Esophagus squamous epithelium (tissue), 5 donors: ENCODE measurements at places on chromosomes 3 and 15.

- DNase-seq, result no peak
Observed at GRCh38 chr15:65285291-65286068, 1.2 kb downstream of the PARP16 start.

- DNase-seq, result no peak
Observed at GRCh38 chr3:15979495-15979894, 181.7 kb upstream of the ANKRD28 start.

- DNase-seq, result no peak
Observed at GRCh38 chr3:52886049-52886730, 11.2 kb downstream of the STIMATE start.

DNA sequence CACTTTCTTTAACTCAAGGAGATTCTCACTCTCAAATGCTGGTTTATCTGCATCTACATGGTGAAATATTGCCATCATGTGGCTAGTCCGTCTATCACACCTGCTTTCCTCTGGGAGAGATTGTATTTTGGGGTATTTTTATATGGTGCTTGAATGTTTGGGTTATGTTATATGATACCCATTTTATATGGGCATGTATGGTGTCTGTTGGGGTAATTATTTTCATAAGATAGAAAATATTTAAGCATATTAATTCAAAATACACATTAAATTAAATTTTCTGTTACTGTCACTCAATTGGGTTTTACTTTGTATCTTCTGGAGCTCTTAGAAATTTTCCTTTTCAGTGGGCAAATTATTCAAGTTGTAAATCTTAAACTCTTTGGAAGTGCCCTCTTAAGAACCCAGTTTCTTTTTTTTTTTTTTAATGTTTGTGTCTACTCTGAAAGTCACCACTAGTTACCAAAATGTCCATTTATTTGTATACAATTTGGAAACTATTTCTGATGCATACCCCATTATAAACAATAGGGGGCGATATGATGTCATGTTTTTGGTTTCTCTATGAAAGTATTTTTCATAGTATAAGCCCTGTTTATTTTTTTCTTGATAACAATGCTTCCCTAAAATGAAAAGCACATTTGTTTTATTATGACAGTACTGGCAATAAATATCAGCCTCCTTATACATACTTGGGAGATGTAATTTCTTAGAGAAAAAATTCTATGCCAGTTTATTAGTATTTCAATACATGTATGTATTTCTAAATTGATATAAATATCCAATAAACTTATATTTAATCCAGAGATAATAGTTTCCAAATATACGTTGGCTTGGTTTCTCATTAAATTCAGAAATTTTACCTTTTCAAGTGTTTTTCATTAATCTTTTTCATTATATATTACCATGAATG lies 36.1 kb upstream of the PLSCR5 start:
- DNase-seq, result no peak

- no peak for DNase-seq
Observed at GRCh38 chr3:45272828-45273470, 46.9 kb upstream of the TMEM158 start.

GRCh38 chr3:181622365-181622764 lies 89.4 kb upstream of the SOX2 start:
- DNase-seq, result no peak

DNA sequence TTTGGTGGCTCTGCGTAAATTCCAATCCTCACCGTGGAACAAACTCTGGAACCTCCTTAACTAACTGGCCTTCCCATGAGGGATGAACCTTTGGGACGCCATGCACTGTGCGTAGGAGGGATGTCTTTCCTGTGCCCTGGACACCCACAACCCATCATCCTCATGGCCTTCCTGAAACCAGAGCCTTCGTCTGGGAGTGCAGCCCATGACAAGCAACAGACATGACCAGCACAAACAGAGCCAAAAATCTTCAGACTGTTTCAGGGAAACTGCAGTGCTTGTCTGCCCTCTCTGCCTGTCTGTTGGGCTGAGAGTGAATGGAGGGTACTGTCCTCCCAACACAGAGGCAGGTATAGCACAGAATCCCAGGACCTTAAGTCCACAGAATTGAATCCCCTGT lies 61.1 kb upstream of the BOC start:
- DNase-seq, result no peak

GRCh38 chr15:75043509-75044257 lies 20.3 kb downstream of the PPCDC start:
- DNase-seq, result peak; percentile 59

DNA sequence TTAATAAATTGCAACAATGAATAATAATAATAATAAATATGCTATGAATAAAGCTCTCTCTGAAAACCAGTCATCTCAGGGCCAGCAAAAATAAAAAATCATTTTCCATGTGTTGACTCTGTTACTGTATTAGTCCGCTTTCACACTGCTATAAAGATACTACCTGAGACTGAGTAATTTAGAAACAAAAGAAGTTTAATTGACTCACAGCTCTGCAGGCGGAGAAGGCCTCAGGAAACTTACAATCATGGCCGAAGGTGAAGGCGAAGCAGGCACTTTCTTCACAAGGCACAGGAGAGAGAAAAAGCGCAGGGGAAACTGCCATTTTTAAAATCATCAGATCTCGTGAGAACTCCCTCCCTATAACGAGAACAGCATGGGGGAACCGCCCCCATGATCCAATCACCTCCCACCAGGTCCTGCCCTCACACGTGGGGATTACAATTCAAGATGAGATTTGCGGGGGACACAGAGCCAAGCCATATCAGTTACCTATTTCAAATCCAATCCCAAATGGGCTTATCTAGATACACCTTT lies 224.1 kb downstream of the IGSF11 start:
- no peak for DNase-seq

GRCh38 chr3:113533534-113533892 lies 1.2 kb downstream of the SIDT1 start:
- DNase-seq, result no peak

DNA sequence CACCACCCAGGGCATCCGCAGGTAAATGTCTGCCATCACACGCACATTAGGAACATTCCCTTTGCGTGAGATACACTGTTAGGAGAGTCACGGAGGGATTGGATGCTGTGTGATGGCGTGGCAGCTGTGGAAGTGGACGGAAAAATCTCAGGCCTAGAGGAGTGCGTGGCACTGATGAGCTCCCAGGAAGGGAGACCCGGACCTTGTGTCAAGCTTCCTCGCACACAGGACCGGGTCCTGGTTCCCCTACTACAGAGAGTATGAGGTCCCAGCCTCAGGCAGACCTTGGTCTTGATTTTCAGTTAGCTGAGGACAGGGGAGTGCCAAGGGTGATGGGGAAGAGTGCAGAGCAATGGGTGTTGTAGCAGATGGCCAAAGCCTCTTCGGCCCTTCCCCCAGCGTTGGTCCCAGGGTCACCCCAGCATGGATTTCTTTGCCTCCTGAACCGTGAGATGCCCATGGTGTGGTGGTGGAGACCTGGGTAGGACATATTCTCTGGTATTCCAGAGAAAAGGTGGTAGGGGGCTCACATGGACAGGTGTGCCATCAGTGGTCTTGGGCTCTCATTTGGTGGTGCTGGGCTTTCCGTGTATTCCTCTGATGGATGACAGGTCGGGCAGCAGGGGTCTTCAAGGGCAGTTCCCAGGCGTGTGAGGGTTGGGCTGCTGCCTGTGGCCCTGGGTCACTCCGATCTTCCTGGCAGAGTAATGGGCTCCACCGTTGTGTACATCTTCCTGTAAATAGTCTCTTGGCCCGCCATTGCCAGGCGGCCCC lies 105.1 kb downstream of the SNRPN start:
- DNase-seq, result no peak

DNA sequence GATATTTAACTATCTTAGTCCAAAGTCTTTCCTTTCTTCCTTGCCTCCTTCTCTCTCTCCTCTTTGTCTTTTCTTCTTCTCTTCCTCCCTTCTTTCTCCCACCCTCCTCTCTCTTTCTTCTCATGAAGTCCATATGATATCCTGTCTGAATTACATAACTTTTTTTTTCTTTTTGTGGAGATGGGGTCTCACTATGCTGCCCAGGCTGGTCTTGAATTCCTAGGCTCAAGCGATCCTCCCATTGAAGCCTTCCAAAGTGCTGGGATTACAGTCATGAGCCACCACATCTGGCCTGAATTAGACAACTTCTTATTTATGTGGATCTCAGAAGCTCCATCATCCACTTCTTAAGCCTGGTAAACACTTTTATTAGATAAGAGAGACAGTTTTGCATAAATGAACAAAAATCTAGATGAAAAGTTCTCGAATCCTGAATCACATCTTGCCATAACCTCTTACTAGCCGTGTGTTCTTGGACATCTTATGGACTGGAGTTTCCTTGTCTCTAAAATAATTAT lies 206.5 kb downstream of the LPP start:
- DNase-seq, result no peak

GRCh38 chr3:133509488-133509887 lies 64.0 kb upstream of the CDV3 start:
- DNase-seq, result no peak

DNA sequence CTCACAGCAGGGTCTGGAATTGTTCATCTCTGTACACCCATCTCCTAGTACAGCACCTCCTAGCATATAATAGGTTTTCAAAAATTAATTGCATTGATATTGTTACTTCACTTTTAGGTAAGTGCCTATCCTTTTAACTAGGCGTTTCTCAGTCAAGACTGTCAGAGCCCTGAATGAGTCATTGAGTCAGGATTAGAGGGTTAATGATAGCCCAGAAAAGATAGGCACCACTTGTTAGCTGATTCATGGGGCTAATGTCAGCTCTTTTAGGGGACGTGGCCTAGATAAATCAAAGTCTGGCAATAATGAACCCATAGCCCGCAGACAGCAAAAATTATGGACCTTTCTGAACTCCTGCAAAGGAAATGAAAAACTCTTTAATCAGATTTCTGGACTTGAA lies 42.9 kb downstream of the TIMP4 start:
- DNase-seq, result no peak

DNA sequence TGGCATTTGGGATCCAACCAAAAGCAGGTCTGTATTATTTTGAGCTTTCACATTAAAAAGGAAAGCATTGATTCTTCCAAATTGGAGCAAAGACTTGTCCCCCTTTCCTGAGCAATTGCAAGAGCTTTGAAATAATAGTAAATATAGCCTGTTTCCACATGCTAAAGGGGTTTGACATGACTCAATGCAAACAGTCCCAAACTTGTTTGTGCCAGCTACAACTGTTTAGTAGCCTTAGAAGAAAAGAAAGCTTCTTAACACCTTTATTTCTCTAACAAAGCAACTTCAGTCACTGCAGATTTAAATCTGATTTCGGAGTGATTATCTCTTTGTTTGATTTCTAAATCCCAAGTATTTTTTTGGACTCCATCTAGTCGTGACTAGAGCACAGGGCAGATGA lies 180.2 kb downstream of the SEMA6D start:
- no peak for DNase-seq

DNA sequence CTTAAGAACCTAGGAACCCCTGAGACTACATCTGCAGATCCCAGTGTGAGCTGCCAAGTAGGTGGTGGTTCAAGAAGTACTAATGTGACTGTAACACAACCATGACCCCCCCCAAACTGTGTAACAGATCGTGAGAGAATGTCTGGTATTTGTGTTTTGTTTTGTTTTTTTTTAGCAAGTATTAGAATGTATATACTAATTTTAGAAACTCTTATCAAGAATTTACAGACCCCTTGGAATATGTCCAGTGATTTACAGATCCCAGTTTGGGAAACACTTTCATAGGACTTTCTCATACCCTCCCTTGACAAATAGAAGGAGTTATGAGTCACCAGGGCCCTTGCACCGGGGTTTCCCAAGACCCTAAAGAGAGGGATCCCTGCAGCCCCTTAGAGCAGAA lies 79.8 kb downstream of the SEMA5B start:
- no peak for DNase-seq

GRCh38 chr3:115072265-115073021 lies 74.6 kb downstream of the ZBTB20 start:
- DNase-seq, result no peak

- no peak for DNase-seq
Observed at GRCh38 chr15:77032647-77033416, 37.9 kb downstream of the PSTPIP1 start.

- DNase-seq, result no peak
Observed at GRCh38 chr15:75832114-75832513, 11.1 kb upstream of the UBE2Q2 start.

DNA sequence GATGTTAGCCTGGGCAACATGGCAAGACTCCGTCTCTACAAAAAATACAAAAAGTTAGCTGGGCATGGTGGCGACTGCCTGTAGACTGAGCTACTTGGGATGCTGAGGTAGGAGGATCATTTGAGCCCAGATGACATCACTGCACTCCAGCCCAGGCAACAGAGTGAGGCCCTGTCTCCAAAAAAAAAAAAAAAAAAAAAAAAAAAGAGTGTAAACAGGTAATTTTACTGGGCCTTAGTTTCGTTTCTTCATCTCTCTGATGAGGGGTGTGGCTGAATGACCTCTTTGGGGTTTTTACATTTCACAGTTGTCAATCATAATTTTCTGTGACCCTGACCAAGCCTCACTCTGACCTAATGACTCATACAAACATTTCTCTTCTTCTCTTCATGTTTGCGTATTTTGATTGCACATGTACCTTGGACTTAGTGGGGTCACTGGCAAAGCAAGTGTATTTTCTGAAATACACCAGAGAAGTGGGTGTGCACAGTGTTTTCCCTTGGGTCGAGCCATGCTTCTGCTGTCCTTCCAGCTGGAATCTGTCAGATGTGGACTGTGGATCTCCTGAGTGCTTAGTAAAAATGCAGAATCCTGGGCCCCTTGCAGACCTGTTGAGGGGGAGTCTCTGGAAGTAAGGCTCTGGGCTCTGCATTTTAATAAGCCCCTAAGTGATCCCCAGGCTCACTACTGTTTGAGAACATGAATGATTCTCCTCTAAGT lies 140.5 kb downstream of the FNDC3B start:
- DNase-seq, result no peak

DNA sequence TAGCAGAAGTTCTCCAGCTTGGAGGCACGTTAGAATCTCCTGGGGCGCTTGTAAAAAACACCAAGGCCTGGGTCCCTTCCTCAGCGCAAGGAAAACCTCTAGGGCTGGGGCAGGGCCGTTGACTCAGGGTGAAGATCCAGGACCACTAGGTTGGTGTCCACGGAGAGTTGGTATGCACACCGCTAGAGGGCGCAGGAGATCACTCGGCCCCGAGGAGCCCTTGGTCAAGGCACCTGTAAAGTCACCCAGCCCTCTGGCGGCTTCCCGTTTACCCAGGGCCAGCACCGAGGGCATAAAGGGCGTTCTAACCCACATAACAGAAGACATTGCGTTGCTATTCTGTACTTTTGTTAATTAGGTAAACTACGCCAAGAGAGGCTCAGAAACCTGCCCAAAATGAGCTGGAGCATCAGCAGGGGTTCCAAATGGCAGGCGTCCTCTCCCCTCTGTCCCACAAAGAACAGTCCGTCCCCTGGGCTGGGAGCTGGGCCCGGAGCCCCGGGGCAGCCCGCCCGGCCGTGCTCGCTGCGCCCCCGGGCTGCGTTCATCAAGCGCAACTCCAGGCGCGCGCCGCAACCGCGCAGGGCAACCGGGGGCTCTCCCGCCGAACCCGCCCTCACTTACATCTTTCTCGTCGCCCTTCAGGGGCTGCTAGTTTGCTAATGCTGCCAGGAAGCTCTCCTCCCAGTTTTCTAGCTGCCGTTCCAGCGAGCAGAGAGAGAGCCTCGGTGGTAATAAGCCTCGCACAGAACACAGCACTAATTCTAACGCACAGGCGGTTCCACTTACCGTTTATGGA lies 332.1 kb downstream of the ARRDC4 start:
- DNase-seq, result no peak
